ENCODE measurements at places on chromosomes 11 and 22. TPM values are rescaled to one million over a fixed set of nuclear protein-coding genes. Genes with fewer than 3 reads are reported as not detected.

VSIG10L2 gene
- not detected for total RNA-seq

SART1 gene
- 74.2 TPM for total RNA-seq

SYCE3 gene
- not detected for total RNA-seq

BDNF gene
- not detected for total RNA-seq

CEND1 gene
- not detected for total RNA-seq

OTOG gene
- not detected for total RNA-seq

SCN2B gene
- not detected for total RNA-seq
